Nucleus accumbens (tissue), 56 donors: ENCODE measurements at places on chromosomes 12 and 14.

GRCh38 chr14:28975084-28975483 is 208.5 kb downstream of the FOXG1 start:
- DNase-seq: no peak

- DNase-seq: no peak
Measured at GRCh38 chr14:102878174-102878969, 44.1 kb upstream of the AMN start.

GRCh38 chr14:20400965-20401593 is 12.2 kb downstream of the TEP1 start:
- no peak for DNase-seq

DNA sequence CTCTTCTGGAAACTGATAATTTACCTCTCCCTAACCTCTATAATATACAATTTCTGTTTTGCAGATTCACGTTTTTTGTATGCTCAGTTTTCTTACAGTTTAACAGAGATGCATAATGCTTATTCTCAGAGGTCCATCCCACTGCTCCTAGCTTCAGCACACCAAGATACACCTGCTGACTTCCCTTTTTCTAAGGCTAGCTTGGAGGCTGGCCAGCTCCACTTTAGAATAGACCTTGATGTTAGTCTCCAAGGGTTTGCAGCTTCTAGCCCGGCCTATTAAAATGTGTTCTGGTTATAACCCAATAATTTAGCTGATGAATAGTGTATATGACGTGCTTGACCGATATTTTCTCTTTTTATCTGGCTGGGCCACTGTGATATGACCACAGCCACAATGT is 261.2 kb downstream of the EGLN3 start:
- no peak for DNase-seq

DNA sequence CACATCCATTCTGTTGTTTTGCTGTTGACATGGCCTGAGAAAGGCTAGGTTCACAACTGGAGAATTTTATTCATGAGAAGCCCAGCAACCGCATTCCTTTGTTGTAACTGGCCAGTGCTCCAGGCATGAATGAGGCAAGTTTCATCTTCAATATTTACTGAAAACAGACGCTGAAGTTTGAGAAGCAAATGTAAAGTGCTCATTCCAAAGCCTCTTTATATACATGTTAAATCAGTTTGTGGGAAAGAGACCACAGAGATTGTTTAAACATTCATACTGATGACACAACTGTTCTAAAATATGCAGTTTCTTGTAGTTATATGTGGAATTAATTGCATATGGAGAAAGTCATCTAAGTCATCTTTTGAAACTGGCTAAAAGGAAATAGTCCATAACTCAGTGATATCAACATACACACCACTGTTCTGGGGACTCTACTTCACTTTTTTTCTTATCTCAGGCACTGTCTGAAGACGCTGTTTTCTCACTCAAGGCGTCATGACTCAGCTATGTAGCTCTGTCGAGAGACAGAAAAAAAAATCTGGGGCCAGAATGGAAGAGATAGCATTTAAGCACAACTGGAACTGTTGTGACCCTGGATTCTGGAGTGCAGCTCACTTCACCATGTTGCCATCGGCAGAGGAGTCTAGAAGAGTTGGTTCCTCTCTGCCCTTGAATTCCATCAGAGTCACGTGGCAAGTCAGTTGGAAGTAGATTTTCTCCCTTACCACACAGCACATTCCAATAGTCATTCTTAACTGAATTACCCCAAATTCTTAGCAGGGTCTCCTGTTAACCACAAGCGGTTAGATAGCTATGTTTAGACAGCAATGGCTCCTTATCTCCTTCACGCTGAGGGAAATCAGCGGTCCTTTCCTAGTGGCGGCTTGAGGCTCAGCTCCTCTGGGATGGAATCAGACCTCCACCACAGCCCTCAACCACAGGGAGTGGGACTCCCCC is 258.4 kb upstream of the HMGA2 start:
- DNase-seq: no peak

DNA sequence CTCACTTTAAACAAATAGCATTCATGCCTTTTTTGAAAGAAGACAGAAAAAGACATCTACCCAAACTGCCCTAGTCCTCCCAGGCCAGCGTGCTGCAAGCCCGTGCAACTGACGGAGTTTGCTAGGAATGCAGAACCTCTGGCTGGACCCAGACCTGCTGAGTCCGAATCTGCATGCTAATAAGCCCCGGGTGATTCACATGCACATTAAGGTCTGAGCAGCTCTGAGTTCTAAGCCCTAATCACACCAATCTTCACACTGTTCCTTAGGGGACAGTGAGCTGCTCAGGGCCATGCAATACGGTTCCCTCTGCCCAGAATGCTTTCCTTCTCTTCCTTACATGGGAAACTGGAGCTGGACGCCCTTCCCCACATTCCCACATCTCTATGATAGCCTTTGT is 25.2 kb downstream of the HAL start:
- no peak for DNase-seq

DNA sequence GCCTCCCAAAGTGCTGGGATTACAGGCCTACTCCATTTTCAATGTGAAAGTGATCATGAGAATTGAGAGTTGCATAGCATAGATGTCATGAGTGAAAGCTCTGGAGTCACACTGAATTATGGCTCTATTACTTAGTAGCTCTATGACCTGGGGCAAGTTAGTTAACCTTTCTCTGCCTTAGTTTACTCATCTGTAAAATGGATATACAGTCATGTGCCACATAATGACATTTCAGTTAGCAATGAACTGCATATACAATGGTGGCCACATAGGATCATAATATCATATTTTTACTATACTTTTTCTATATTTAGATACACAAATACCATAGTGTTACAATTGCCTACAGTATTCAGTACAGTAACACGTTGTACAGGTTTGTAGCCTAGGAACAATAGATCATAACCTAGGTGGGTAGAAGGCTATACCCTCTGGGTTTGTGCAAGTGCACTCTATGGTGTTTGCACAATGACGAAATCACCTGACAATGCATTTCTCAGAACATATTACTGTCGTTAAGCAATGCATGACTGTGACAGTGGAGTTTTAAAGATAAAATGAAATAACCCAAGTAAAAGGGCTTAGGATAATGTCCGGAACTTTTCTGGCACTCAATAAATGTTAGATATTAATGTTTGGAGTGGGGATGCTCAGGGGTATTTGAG is 53.1 kb downstream of the ZFYVE26 start:
- DNase-seq: no peak

DNA sequence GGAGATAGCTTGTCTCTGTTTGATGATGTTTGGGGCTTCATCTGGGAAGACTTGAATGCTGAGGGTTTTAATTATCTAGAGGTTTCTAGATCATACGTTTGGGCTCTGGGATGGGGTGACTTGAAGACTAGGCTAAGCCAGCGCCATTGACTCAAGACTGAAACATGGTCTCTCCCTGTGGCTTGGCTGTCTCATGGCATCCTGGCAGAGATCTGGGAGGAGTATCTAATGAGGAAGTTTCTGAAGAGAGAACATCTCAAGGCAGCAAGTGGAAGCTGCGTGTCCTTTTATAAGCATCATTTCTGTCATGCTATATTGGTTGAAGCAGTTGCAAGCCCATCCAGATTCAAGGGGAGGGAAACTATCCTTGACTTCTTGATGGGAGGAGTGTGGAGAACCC is 104.8 kb downstream of the UNC79 start:
- no peak for DNase-seq

- DNase-seq: no peak
Measured at GRCh38 chr12:102879144-102879763, 37.8 kb downstream of the PAH start.

GRCh38 chr12:102753802-102754201 is 163.2 kb downstream of the PAH start:
- no peak for DNase-seq

- DNase-seq: no peak
Measured at GRCh38 chr12:468671-469389, 9.1 kb downstream of the B4GALNT3 start.

- DNase-seq: no peak
Measured at GRCh38 chr12:67415473-67415872, 146.3 kb downstream of the CAND1 start.

DNA sequence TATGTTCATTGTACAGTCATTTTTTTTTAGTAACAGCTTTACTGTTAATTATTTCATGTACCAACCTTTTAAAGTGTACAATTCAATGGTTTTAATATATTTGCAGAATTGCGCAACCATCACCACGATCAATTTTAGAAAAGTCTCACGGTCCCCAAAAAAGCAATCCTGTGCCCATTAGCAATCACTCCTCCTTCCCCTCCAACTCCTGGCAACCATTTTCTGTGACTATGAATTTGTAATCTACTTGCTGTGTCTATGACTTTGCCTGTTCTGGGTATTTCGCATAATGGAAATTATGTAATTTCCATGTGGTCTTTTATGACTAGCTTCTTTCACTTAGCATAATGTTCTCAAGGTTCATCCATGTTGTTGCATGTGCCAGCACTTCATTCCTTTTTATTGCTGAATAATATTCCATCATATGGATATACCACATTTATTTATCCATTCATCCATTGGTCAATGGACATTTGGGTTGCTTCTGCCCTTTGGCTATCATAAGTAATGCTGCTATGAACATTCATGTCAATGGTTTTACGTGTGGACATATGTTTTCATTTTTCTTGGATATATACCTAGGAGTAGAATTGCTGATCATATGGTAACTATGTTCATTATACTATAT is 9.9 kb downstream of the KICS2 start:
- DNase-seq: no peak

- DNase-seq: no peak
Measured at GRCh38 chr14:33505963-33506329, 444.9 kb downstream of the EGLN3 start.

GRCh38 chr12:57692500-57692899 is 1.4 kb upstream of the OS9 start:
- no peak for DNase-seq

DNA sequence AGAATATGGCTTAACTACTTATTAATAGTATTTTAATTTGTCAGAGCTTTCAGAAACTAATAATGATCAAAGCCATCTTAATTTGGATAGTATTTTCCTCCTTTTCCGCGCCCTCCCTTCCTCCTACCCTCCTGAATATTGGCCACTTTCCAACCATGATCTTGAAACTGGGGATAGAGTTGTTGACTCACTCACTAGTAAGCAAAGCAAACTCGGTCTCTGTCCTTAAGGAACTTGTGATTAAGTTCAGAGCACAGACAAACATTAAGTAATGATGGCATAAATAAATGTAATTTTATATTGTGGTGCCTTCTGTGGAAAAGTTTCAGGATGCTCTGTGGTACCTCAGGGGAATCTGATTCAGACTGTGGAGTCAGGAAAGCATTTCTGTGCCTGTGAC is 75.7 kb downstream of the LRRK2 start:
- DNase-seq: no peak

- DNase-seq: no peak
Measured at GRCh38 chr12:11545484-11546330, 103.8 kb upstream of the ETV6 start.

- DNase-seq: no peak
Measured at GRCh38 chr14:32345311-32345791, 16.3 kb downstream of the AKAP6 start.

GRCh38 chr14:74942608-74943007 is 12.8 kb downstream of the PGF start:
- DNase-seq: no peak

DNA sequence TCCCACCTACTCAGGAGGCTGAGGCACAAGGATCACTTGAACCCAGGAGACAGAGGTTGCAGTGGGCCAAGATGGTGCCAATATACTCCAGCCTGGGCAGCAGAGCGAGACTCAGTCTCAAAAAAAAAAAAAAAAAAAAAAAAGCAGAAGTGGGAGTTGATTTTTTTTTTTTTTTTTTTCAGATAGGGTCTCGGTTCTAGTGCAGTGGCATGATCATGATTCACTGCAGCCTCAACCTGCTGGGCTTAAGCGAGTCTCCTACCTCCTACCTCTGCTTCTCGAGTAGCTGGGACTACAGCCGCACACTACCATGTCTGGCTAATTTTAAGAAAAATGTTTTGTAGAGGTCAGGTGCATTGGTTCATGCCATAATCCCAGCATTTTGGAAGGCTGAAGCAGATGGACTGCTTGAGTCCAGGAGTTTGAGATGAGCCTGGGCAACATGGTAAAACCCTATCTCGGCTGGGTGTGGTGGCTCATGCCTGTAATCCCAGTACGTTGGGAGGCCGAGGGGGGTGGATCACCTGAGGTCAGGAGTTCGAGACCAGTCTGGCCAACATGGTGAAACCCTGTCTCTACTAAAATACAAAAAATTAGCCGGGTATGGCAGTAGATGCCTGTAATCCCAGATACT is 16.3 kb upstream of the HSP90AA1 start:
- DNase-seq: no peak

DNA sequence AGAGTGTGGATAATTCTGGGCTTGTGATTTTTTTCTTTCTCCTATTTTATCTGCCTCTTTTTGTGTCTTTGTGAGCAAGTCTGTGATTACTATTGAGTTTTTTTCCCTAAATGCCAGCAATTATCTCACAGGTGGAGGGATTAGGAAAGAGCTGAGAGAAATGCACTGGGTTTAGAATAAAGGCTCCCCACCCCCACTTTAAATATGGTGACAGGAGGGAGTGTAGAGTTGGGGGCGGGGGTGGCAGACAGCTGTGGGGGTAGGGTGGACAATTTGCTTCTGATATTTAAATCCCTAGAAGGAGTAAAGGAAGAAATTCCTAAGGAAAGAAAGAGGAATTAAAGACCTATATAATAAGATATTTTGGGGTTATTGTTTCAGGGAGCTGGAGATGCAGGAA is 145.9 kb downstream of the NRXN3 start:
- no peak for DNase-seq

GRCh38 chr12:65121049-65121955 is at the start of gene WIF1:
Gene WIF1, minus strand, starts transcription at chr12:65121305. Its CDS starts 114 bp downstream, at chr12:65121191.
- DNase-seq: peak; percentile 17

DNA sequence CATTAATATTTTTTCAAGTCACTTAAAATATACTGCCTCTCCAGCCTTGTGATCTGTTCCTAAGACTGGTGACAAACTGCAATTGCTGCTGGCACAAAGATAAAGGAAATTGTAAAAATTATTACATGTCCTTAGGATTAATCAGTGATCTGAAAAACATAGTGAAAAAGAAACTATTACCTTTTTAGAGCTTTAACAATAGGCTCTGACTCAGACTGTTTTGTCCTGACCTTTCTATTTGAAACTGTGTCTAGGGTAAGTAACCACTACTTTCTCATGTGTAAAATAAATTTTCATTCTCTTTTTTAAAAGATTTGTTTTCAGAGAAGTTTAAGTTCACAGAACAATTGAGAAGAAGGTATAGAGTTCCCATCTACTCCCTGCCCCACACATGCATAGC is 80.4 kb upstream of the CLEC14A start:
- no peak for DNase-seq

DNA sequence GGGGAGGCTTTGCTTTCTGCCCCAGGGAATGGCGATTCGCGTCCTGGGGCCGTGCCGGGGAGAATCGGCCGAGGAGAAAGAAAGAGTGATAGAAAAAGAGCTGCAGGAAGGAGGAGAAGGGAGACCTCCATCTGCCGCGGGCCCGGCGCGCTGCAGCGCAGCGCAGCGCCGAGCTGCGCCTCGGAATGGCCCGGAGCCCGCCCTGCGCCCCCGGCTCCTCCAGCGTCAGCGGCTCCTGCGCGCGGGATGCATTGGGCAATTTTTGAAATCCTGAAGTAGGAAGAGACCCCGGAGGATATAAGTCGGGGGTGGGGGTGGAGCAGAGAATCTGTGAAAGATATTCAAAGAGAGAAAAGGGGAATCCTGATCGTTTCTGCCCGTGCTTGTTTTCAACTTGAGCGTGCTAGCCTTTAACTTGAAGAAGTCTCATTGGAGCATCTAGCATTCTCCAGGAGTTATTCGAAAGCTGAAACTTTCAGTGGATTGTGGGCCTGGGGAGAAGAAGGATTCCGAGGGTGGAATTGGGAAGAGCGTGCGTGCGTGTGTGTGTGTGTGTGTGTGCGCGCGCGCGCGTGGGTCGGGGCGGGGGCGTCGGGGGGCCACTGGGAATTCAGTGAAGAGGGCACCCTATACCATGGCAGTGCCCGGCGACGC is 441 bp downstream of the PDE3A start:
- peak; percentile 45 for DNase-seq
